Omental fat pad (tissue), 4 donors: ENCODE measurements at places on chromosomes 13 and 19.

DNA sequence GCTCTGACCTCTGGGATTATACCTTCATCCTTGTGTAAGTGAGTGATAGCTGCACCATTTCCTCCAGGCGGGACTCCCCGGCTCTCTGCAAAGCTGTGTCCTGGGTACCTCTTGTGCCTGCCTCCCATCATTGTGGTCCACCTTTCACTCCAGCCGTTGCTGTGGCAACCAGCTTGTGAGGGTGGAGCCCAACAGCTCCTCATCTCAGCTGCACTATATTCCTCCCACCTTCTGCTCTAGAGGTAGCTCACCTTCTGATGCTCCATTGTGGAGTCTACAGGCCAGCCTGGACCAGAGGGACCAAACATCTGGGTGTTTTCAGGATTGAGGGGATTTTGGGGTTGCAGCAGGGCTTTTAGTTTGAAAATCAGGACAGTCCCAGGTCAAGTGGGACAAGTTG lies 708.2 kb downstream of the UQCRFS1 start:
- DNase-seq, result no peak

GRCh38 chr13:109778102-109778542 lies 8.3 kb downstream of the IRS2 start:
- no peak for DNase-seq

GRCh38 chr13:74461011-74461410 lies 326.8 kb upstream of the KLF12 start:
- no peak for DNase-seq

- DNase-seq, result no peak
Measured at GRCh38 chr13:51620165-51620983, 36.1 kb downstream of the WDFY2 start.

DNA sequence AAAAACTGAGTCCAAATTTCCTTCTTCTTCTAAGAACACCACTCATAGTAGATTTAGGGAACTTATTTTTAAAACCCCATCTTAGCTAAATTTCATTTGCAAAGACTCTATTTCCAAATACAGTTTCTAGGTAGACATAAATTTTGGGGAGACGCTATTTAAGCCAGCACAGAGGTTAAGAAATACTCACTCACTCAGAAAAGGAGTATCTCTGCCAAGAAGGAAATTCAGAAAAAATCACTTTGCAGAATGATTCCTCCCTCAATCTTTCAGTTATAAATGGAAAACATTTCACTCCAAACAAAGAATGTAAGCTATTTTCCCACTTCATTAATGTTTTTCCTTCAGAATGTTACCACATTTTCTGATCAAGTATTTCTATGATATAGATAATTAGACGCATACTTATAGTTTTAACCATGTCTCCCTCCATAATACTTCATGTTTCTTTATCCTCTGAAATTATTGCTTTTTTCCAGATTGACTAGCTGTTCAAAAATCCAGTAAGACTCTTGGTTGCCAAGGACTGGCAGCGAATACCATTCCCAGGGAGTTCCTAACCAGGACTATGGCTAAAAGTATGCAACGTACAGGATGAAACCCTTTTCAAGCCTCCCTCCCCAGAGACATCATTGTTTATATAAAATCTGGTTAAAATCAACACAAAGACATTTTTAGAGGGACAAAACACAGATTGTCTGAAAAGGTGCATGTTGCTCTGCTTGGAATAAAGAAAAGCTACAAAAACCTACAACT lies 52.5 kb upstream of the RXFP2 start:
- DNase-seq, result no peak
